ENCODE measurements at places on chromosomes 5 and 9. TPM values are rescaled to one million over a fixed set of nuclear protein-coding genes. Genes with fewer than 3 reads are reported as not detected.

The GABRB2 gene
- total RNA-seq, result 0.72 TPM

DNA sequence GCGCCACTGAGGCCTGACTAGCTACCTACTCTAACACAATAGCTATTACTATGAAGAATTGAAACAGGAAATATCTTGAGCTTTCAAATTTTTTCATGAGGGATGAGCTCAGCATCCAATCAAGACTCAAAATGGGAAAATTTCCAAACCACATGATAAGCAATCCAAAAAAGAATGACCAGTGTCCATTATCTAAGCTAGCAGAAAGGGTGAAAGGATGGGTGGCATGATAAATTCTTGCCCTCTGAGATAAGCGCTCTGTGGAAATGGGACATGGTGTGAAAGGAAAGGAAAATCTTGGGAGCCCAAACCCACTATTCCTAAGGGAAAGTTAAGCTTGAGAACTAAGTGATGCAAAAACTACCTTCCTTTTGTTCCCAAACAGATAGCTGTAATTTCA is 170.2 kb upstream of the NREP start:
- DNase-seq, result no peak

DNA sequence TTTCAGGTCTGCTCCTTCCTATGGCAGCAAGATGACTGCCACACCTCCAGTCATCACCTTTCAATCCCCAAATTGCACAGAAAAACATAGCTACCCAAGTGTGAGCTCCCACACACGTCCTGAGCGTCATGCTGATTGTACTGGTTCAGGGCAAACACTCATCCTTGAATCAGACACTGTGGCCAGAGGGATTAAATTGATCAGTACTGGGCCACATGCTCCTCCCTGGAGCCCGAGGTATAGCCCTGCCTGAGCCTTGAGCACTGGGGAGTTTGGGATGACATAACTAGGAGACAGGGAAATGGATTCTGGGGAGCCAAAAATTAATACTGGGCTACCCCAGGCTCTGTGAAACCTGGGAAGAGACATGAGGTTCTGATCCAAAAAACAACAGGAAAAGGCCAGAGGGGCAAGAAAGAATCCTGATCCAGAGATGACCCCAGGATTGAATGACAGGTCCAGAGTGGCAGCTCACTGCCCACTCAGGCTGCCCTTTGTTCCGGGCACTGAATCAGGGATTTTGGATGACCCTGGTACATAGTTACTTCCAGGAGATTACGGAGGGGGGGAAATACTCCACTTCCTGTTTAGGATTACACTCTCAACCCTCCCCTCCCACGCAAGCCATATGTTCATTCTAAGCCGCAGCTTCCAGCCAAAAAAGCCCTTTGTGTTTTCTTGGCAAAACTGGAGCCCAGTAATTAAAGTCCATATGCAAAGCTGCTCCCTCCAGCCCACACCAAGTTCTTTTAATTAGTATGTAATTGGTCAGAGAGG is 141.6 kb upstream of the SPRY4 start:
- DNase-seq, result no peak

DNA sequence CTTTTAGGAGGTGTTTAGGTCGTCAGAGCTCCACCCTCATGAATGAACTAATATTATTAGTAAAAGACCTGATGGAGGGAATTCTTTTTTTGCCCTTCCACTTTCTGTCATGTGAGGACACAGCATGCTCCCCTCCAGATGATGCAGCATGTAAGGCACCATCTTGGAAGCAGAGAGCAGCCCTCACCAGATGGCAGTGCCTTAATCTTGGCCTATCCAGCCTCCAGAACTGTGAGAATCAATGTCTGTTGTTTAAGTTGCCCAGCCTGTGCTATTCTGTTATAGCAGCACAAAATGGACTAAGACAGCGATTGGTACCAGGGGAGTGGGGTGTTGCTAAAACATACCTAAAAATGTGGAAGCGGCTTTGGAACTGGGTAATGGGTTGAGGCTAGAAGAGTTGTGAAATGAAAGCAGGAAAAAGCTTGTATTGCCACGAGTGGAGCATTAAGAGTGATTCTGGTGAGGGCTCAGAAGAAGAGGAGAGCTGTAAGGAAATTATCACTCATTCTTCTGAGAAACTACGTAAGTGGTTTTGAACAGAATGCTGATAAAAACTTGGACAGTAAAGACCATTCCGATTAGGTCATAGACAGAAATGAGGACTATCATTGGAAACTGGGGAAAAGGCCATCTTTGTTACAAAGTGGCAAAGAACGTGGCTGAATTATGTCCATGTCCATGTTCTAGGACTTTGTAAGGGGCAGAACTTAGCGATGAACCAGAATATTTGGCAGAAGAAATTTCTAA is 28.6 kb downstream of the PTPDC1 start:
- no peak for DNase-seq

The KIF24 gene
- 1.9 TPM for total RNA-seq

DNA sequence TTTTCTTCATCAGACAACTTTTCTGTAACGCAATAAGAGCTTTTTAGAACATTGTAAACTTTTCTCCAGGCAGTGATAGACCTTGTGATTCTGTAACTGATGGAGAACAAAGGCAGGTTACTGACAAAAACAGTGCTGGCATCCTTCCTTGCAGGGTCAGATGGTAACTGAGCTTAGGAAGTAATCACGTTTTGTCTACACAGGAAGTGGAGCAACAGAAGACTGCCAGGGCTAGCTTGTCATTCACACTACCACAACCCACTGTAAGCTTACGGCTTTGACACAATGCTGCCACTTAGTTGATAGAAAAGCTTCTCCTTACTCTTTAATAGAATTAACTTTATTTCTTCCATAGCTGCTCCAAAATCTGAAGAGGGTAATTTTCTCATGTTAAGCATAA is 46.8 kb downstream of the FBN2 start:
- DNase-seq, result no peak

- DNase-seq, result no peak
Measured at GRCh38 chr5:121719255-121719654, 132.4 kb upstream of the FTMT start.

DNA sequence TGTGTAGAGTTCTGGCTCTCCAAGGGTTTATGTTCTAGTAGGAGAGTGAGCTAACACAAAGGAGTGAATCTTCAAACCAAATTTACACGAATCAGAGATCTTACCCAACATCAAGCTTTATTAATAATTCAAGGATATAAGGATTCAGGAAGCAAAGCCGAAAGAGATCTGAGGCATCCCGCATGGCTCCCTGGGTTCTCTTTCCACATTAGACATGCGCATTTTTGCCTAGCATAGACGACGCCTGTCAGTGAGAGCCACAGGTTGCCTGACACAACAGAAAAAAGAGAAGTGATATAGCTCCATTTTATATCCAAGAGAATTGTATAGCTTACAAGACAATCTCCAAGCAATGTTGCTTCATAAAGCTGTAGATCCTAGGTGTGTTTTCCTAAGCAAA is 52.6 kb downstream of the ESM1 start:
- no peak for DNase-seq

DNA sequence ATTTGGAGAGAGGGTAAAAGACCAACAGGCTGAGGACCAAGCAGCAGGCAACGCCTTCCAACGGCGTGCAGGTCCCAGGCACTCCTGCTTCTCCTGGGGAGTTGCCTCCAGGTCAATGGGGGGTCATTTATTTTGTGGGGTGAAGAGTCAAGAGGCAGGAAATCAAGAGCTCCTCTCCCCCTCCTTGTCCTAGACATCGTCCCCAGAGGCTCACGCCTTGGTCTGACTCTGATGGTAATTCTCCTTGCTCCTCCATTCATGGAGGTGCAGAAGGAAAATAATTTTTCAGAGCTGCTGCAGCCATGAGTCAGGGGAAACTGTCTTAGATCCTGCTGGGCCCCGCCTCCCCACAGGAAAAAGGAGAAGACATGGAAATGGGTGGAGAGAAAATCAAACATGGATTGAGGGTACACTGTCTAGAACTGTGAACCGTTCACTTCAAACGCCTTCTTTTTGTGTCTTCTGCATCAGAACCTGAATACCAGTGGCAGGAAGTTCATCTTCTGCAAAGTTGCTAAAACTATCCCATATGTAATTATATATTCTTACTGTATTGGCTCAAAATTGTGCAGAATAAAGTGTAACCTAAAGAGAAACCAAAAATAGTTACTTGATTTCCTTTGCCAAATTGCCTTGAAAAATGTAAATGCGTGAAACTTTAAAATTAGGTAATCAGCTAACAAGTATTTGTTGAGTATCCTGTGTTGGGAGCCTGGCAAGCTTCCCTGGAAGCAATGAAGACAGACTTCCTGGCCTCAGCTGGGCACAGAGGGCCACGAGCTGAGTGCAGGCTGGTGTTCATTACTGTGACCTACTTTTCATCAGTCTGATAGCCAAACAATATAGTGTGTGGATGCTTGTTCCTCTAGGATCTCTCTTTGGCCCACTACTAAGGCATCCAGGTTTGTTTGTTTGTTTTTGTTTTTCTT is 142.0 kb downstream of the CMYA5 start:
- no peak for DNase-seq

GRCh38 chr5:133358271-133358670 is 254.1 kb downstream of the FSTL4 start:
- DNase-seq, result no peak

DNA sequence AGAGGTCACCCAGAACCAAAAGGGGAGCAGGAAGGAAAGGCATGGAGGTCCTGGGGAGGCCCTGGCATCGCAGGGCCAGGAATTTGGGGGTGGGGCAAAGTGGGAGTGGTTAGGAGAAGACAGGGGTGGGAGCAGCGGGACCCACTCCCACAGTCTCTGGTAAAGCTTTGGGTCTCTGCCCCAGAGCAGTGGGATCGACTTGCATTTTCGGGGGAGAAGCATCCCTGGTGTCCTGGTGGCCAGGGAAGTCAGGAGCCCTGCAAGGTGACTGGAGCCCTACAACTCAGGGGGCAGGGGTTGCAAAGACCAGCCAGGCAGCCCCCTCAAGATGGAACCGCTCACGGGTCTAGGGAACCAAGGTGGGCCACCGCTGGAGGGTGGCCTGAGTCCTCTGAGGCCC is 22.4 kb upstream of the GTF3C5 start:
- DNase-seq, result no peak

The KLHL3 gene
- 20.3 TPM for total RNA-seq

- no peak for DNase-seq
Measured at GRCh38 chr9:5146241-5146640, 39.2 kb downstream of the INSL6 start.

DNA sequence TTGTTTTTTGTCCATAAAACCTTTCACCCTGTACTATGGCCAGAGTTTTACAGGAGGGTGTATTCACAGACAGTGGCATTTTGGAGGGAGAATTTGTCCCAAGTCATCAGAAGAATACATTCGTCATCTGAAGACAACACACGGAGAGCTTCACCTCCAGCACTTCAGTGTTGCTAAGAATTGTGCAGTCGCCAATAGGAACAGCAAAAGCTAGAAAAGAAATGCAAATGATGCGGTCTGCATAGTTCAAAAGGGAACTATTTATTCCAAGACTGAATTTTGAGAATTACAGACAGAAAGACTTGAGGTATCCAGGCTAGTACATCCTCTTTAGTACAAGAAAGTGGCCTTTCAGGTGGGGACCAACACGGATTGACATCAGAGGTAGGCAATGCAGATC is 399.2 kb upstream of the KIF2A start:
- DNase-seq, result no peak

DNA sequence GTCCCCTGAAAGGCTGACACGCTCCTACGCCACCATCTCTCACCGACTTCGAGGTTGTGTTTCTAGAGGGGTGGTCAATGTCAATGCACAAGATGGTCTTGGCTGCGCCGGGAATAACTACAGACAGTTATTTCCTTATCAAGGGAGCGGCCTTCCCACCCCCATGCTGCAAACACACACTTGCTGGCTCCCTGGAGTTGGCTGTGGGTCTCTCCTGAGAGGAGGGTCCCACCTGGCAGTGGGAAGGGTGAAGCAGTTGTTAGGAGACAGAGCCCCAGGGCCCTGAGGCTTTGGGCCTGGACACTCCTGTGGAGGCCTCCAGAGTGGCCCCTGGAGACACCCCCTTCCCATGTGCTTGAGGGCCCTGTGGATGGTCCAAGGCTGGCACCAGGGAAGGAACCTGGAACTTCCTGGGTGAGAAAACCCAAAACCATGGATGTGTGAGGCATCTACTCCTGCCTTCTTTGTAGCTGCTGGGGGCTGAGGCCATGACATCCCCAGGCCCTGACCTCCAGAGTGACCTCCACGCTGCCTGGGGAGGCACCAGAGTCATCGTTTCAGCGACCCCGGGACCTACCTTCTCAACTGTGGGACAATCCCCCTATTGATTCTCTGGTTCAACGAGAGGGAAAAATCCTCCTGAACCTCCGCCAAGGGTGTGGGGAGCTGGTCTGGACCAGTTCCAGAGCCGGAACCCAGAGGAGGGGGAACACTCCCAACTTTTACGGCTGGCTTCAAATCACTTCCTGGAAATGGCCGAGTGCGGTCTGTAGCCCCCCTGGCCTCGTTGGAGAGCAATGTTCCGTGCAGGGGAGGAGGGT is 101.1 kb upstream of the COL5A1 start:
- DNase-seq, result no peak

The SMIM33 gene
- total RNA-seq, result 0.17 TPM

The GRIN1 gene
- total RNA-seq, result 0.83 TPM

- DNase-seq, result no peak
Measured at GRCh38 chr9:13878241-13878711, 435.7 kb downstream of the NFIB start.

- no peak for DNase-seq
Measured at GRCh38 chr9:36759976-36760375, 187.3 kb downstream of the MELK start.
